Brain microvascular endothelial cell (primary cell): ENCODE measurements at places on chromosomes 13 and 19.
A peak's percentile ranks its signal among the peaks of the same experiment; 100 is the strongest.

- no peak for DNase-seq
These were observed 111.1 kb downstream of the MIPEP start for GRCh38 chr13:23778002-23778652.

- no peak for DNase-seq
These were observed 2.1 kb downstream of the PLEKHF1 start for GRCh38 chr19:29667387-29667783.

- DNase-seq = no peak
These were observed 183.0 kb downstream of the RFC3 start for GRCh38 chr13:34000955-34001354.

DNA sequence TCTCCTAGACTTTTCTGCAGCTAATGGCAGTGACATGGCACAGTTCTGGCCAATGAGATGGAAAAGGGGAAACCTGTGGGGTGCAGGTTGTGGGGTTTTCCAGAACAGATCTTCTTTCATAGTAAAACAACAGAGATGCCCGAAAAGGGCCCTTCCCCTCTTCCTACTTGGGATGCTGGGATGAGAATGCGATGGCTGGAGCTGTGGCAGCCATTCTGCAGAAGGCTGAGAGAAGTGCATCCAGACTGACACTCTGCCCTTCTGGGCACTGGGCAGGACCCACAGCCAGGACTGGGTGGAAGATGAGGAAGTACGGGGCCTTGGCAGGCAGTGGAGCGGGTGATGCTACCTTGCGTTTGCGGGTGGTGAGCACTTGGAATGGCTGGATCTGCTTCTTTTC lies 16.9 kb upstream of the PLA2G4C start:
- DNase-seq = no peak

GRCh38 chr19:10005632-10006334 lies 4.5 kb downstream of the COL5A3 start:
- DNase-seq = no peak

DNA sequence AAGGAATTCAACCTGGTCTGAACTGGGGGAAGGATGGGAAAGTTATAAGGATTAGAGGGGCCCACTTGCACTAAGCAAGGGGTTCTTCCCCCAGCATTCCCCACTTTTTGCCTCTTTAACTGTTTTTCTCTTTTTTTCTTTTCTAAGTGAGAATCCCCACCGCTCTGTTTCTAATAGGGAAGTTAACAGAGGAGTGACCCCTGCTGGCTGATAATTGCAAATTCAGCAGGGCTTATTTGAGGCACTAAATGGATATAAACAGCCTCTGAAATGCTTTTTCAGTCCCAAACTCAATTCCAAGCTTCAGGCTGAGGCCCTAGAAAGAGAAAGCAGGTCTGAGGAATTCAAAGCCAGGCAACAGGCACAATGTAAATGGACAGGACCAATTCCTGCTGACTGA lies 38.2 kb upstream of the CEACAM21 start:
- peak; percentile 36 for DNase-seq

- DNase-seq = peak; percentile 59
These were observed 15.0 kb upstream of the SLC35E1 start for GRCh38 chr19:16586991-16587832.

DNA sequence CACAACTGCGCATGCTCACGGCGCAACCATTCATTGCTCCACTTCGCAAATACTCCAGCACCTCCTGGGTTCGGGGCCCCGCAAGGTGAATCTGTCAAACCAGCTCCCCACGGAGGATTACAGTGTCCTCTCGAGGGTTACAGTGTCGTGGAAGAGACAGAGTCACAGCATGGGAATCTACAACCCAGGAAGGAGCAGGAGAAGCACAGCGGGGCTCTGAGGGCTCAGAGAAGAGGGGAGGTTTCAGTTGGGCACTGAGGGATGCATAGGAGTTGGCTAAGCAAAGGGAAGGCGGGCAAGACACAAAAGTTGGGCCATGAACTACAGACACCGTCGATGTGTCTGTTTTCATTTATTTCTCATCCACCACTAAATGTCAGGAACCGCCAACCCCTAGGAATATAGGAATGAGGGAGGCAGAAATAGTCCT lies 1.0 kb upstream of the GTF2F1 start:
- no peak for DNase-seq

DNA sequence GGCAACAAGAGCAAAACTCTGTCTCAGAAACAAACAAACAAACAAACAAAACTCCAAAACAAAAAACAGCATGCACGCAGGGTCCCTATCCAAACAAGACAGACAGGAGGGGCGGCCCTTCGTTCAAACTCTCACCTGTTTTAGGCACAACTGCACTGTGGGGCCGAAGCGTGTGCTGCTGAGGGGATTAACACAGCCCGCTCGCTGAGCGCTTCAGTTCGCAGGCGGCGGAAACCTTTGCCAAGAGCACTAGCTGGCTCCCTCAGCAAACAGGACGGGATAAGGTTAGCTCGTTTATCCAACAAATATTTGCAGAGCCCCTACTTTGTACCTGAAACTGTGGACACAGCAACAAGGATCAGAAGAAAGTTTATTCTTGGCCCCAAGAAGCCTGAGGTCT lies 1.6 kb upstream of the ADPRHL1 start:
- DNase-seq = no peak

GRCh38 chr13:99313501-99313900 lies 6.3 kb upstream of the GPR183 start:
- no peak for DNase-seq

- DNase-seq = no peak
These were observed 44.5 kb downstream of the TMEM255B start for GRCh38 chr13:113803409-113804016.
